ENCODE measurements at places on chromosomes 4 and X.

DNA sequence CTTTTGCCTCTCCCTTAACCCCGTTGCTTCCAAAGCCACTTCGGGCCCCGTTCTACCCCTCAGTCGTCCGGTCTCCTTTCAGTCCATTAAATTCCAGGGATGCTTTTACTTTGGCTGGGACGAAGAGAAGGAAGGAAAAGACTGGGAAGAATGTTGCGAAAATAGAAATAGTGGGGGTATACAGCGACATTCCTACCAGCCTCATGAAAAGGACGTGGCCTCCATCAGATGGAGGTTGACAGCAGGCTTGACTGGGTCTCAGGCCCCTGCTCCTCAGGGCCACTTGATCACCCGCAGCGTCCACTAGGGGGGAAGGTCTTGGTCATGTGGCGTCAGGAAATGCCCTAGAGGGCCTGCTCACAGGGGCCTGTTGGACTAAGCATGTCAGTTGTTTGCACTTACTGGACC is 657 bp upstream of the ANKRD50 start:
- peak; percentile 85 for DNase-seq

- DNase-seq = no peak
Observed at GRCh38 chrX:16524316-16524715, 125.6 kb upstream of the S100G start.

- peak; percentile 71 for DNase-seq
Observed at GRCh38 chr4:103075894-103076746, 441 bp downstream of the SLC9B2 start.

DNA sequence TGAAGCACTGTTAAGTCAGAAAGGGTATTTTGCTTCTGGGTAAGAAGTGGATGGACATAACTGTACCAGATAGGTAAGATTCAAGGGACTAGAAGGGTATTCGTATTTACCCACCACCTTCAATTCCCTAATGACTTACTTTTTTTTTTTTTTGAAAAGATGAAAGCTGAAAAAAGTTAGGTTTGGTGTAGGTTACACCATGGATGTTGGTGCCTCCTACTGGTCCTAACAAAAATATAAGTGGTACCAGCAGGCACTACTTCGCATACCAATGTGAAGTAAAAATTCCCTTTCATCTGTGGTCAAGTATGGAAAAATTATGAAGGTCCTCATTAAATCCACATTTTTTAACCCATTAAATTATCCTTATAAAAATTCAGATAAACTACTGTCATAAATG is 7.2 kb downstream of the ANKRD17 start:
- peak; percentile 42 for DNase-seq

- no peak for DNase-seq
Observed at GRCh38 chrX:115709039-115709438, 148.1 kb downstream of the PLS3 start.

All from cardiac fibroblast (primary cell).